ENCODE measurements at places on chromosomes 2 and 18.

DNA sequence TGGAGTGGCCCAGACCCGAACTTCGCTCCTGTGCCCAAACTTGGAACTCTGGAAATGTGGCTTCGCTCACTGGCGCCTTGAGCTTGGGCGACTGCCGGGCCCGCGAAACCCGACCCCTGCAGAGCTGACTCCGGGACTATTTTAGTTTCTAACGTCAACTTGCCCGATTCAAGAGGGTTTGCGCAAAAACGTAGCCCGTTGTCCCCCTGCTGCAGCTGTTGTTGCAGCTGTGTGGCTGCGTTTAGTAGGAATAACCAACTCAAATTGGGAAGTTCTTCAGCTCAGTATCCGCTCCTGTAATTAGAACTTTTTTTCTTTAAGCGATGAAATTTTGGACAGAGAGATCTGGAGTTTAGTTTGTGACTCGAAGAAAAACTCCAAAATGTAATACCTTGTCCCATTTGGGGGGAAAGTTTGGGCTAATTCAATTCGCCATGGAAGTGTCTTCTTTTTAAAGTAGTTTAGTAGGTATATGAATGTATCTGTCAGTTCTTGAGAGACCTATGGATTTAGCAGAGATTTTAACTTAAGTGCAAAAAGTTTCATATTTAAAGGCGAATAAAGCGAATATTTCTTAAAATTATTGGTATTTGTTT lies 559 bp downstream of the MYL12A start:
- DNase-seq, result peak; percentile 70

DNA sequence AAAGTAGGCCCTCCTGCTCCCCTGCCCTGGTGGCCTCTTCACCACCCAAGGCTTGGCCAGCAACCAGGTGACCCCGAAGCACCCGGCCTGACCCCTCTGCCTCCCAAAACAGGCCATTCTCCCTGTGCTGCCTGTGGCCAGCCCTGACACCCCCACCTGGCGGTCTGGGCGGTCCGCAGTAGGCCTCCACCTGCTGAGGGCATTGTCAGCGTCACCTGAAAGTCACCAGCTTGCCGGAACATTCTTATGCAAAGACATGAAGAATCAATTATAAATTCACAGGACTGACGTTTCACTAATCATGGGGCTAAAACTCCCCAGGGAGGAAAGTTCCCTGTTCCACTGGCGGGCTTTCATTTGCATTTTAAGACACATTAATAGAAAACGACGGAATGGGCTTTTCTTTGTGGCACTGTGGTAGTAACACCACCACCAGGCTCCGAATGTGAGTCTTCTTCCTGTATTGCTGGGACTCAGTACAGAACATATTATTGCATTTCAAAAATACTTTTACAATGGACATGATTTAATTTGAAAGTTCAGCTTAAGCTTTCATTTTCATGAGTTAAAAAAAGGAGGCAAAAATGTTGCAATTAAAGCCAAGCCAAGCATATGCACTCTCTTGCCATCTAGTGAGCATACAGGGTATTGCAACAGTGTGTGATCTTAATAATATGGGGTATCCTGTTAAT lies 57.4 kb downstream of the ADI1 start:
- peak; percentile 92 for DNase-seq

DNA sequence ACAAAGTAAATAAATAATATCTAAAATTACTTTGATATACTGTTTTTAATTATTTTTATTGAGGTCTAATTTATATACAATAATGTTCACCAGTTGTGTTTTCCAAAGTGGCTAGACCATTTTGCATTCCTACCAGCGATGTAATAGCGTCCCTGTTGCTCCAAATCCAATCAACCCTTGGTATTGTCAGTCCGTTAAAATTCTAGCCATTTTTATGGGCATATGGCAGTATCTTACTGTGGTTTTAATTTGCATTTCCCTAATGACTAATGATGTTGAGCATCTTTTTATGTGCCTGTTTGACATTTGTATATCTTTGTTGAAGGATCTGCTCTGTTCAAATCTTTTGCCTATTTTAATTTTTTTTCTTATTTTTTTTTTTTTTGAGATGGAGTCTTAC lies 185.0 kb downstream of the PRPF40A start:
- no peak for DNase-seq

DNA sequence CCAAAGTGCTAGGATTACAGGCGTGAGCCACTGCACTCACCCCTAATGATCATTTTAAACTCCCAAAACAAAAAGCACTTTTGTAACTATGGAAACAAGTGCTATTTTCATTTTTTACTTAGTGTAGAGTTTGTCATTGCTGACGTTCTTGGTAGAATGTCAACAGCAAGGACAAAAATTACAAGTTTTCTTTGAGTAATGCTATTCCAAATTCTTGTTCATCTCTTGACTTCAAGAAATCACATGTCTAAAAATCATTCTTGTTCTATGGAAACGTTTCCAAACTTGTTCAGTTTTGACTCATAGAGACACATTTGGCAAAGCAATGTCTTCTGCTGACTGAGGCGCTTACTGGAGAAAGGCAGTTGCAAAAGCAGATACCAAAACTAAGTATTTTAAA lies 82.6 kb downstream of the MBP start:
- no peak for DNase-seq

DNA sequence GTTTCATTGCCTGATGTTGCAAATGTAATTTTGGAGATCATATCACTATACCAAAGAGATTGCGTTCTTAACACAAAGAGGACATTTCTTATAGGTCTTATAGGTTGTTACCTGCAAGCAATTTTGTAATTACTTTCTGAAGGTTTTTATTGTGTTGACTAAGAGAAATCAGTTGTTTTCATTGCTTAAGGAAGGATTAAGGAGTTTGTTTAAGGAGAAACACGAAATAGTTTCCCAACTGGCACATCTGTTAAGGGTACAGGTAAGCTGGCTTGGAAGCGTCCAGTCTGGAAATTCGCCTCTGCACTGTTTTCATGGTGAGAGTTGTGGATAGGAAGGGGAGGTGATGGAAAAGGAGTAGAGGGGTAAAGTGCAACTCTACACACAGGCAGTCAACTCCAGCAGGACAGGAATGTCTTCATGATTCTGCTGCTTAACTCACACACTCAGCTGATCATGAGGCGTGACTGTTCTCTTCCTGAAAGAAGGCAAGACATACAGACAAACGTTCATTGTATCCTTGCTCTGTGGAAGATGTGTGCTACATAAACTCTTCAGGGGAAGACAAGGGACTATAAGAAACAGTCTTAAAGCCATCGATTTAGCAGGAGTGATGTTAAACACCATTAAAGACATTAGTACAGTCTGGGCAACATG lies 61.4 kb upstream of the ACSL3 start:
- DNase-seq, result no peak

DNA sequence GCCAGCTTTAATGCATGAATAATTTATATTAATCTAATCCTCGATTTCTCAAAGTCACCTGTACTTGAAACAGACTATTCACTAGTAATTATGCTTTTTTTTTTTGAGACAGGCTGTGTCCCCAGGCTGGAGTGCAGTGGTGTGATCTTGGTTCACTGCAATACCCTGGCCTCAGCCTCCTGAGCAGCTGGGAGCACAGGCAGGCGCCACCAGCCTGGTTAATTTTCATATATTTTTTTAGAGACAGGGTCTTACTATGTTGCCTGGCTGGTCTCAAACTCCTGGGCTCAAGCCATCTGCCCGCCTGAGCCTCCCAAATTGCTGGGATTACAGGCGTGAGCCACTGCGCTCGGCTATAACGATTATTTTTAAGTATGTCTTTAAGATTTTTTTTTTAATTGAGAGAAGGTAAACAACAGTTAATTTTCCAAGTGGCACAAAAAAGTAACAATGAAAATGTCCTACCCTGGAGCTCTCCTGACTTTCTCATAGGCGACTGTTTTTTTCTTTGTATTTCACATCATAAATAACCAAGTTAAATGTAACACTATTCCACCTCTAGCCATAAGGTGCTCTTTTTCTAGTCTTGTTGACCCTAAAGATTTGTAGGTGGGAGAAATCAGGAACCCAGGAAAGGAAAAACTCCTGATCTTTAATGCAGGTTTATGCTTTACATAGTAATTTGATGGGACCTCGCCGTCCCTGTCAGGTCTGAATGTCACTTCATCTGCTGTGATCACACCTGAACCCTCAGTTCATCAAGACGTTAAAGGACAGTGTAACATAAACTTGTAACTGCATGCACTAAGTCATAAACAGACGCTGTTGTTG lies 1.3 kb upstream of the ANKRD12 start:
- peak; percentile 18 for DNase-seq

DNA sequence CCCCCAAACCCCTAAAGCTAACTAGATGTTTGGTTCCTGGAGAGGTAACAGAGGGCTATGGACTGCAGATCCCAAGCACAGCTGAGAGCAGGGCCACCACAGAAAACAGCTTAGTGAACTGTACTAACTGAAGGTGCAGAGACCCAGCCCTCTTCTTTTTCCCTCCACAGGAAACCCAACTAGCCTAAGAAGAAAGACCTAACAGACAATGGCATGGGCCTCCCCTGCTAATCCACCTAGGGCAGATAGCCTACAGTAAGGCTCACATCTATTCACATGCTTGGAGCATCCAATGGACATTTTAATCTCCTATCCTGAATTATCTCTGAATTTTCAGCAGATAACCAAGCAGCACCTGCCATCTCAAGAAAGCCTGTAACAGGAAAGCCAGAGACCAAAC lies 8.8 kb upstream of the FECH start:
- DNase-seq, result no peak

GRCh38 chr2:190819840-190820301 lies 60.8 kb upstream of the GLS start:
- peak; percentile 36 for DNase-seq

DNA sequence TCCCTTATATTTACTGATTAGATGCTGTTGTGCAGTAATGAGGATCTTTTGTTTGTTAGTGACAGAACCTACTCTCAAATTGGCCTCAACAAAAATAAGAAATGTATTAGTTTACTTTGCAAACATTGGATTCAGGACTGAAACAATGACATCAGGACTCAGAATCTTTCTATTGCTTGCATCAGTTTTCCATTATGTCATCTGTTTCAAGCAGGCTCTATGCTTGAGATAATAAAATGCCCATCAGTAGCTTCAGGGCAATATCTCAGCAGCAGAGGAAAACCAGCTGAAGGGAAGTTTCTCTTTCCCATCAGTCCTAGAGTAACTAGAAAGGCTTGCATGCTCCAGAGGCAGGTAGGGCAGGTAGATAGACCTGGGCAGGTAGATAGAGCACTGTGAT lies 375.5 kb upstream of the SLC8A1 start:
- no peak for DNase-seq

- DNase-seq, result no peak
These were observed 109.2 kb upstream of the CHRNA1 start for GRCh38 chr2:174873471-174873870.

DNA sequence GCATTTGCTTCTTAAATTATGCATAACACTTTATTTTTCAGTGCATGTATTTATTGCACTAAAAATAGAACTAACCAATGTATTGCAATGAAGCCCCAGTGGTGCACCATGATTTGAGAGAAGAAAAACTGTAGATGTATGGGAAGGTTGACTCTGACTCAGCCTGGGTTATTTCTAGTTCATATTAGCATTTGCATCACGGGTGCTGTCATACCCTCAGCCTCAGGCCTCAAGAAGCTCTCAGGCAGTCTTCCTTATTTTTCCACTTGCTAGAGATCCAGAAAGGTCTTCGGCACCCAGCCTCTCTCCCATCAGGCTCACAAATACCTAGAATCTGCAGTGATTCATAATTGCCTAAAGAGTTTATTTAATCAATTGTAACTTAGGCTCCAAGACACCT lies 148.0 kb downstream of the DNER start:
- DNase-seq, result no peak

GRCh38 chr2:20684581-20685063 lies 17.7 kb downstream of the GDF7 start:
- DNase-seq, result no peak

GRCh38 chr2:171487201-171487600 lies 35.1 kb upstream of the CYBRD1 start:
- DNase-seq, result no peak

DNA sequence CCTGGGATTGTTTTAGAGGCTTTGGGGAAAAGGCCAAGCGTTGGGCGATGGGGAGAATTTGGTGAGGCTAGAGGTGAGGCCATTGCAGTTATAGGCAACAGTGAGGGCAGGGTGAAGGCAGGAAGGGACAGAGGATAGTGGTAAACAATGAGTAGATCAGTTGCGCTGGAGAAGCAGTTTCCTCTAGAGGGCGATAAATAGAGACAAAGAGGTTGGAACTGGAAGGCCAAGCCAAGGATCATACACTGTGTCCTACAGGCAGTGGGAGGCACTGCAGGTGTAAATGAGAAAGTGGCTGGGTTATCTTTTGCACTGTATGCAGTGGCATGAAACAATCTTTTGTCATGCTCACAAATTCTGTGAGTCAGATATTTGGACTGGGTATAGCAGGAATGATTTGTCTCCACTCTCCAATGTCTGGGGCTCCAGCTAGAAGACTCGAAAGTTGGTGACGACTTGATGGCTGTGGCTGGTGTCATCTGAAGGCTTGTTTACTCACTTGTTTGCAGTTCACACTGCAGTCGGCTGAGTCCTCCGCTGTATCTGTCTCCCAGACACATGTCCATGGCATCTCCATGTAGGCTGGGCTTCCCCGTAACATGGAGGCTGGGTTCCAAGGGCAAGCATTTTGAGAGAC lies 82.1 kb downstream of the TNP1 start:
- DNase-seq, result no peak

DNA sequence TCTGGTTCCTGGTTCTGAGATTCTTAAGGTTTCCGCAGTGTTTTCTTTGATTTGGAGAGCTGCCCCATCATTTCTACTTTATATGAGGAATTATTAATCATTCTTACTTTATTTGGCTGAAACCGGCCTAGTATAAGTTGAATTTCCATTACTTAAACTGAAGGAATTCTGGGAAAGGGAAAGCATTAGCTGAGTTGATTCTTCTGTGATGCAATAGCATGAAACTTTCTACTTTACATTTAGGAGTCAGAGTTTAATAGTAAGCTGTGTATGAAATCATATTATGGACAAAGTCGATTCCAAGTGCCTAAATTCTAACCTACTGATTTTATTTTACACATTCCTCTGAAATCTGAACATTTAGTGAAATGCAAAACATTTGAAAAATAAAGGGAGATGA lies 1269.7 kb upstream of the ZEB2 start:
- DNase-seq, result no peak

GRCh38 chr2:211408483-211408891 lies 852.1 kb downstream of the CPS1 start:
- DNase-seq, result peak; percentile 41

DNA sequence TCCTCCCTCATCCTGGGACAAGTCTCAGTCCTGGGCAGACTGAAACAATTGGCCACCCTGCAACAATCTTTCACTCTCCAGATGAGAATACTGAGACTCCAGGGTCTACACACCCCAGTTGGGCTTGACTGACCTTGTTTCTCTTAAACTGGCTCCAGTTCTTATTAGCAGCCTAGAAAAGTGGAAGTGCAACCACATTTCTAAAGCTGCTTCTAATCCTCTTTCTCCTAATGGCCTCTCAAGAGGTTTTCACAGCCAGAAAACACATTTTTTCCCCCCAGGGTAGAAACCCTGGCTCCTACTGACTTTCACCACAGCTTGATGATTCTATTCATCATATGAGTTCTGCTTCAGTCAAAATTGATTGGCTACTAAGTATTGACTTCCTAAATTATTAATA lies 45.8 kb downstream of the SLC4A5 start:
- DNase-seq, result no peak

Measured in eye (tissue), 1 donor.